ENCODE measurements at places on chromosomes 4 and X.

- DNase-seq: no peak
Observed at GRCh38 chrX:117972711-117973109, 143.9 kb downstream of the KLHL13 start.

DNA sequence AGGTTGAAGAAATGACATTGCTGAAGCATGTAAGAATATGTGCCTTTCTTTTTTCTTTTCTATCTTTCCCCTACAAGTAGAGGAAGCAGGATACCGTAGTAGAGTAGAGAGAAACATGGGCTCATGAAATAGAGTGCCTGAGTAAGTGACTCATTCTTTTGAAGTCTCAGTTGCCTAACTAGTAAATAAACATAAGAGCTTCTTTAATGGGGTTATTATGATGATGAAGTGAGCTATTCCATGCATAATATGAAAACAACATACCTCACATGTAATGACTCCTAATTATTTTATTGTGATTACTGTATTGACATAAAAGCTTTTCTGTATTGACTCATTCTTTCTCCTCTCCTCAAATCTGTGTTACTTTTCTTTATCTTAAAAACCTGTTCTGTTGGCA lies 1538.2 kb downstream of the TECRL start:
- no peak for DNase-seq

- no peak for DNase-seq
Observed at GRCh38 chrX:31021537-31021936, 50.3 kb downstream of the FTHL17 start.

- no peak for DNase-seq
Observed at GRCh38 chr4:174314770-174315169, 31.1 kb downstream of the CEP44 start.

DNA sequence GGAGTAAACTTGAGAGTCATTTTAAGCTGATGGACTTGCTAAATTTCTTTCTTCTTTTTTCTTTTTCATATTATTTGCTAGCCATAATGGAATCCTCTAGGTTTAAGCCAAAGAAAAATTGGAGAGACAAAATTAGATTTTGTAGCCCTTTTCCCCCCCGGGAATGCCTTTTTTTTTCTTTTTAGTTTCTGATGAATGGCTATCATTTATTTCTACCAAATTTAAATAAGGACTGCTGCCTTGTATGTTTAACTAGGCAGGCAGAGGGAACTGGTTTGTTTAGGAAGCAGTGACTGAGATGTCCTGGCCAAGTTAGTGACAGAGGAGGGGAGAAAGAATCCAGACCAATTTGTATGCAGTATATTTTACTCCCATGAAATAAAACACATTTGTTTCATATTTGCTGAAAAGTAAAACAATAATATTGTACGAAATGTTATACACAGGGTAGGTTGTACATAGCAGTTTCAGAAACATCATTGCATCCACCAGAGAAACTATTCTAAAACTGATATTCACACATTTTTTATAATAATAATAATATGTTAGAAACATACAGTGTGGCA lies 5.7 kb downstream of the PITX2 start:
- no peak for DNase-seq

DNA sequence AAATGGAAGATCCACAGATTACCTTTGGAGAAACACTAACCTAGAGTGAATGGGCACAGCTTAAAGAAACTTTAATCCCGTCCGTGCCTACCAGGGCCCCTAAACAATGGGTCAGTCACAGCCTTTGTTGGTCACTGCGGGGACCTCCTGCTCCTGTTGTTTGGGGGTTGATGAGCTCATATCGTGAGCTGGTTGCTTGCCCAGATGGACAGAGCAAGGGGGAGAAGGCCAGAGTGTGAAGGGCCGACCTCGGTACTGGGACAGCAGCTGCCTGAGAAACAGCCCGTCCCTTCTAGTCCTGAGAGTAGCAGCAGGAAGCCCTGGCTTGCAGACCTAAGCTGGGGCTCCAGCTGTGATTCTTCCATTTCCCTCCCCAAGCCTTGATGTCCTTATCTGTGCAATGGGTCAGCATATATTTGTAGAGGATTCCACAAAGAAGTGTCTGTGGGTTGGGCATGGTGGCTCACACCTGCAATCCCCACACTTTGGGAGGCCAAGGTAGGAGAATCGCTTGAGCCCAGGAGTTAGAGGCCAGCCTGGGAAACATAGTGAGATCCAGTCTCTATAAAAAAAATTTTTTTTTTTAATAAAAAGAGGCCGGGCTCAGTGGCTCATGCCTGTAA lies 69.6 kb upstream of the SLC34A2 start:
- DNase-seq: no peak

DNA sequence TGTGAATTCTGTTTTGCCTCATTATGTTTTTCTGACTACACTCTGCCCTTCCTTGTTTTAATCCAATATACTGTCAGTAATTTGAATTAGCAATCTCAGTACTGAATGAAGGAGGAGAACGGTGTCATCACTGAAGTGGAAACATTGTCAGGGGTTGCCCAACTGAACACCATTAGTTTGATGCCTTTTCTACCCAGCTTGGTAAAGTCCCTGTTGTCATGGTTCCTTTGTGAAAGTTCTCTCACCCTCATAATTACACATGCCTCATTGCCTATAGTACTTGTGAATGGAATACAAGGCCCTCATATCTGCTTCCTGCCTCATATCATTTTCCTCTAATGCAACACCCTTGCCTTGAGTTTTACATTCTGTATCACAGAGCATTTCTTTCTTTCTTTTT lies 76.9 kb downstream of the RRAGB start:
- no peak for DNase-seq

- no peak for DNase-seq
Observed at GRCh38 chrX:128460835-128461234, 408.6 kb upstream of the ACTRT1 start.

- no peak for DNase-seq
Observed at GRCh38 chr4:70808151-70808550, 31.5 kb downstream of the GRSF1 start.

DNA sequence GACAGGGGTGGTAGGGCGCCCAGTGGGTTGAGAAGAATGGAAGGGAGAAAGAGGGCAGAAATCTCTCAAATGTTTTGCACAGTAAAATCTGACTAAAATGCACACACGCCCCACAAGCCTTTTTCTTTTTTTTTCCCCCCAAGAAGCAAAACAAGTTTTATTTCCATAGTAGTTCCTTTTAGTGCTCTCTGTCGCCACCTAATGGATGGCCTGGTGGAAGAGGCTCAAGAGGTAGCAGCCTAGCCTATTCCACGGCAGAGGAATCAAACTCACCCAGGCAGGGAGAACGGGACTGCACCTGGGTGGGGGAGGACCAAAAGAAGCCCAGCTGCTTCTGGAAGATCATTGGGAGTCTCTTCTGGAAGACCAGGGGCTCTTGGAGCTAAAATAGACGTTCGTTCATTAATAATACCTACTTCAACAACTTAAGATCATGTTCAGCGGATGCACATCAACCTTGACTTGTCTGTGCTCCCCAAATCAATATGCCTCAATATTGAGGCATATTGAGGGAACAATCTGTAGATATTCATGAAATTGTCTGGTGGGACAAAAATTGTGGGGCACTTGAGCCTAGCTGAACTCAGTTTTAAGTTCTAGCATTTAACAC lies 31.6 kb upstream of the IRAK1 start:
- peak; percentile 45 for DNase-seq

GRCh38 chrX:44451056-44451455 lies 91.6 kb downstream of the FUNDC1 start:
- no peak for DNase-seq

- no peak for DNase-seq
Observed at GRCh38 chrX:14698790-14699189, 169.5 kb downstream of the GLRA2 start.

- no peak for DNase-seq
Observed at GRCh38 chrX:32010948-32011347, 939.1 kb upstream of the FTHL17 start.

DNA sequence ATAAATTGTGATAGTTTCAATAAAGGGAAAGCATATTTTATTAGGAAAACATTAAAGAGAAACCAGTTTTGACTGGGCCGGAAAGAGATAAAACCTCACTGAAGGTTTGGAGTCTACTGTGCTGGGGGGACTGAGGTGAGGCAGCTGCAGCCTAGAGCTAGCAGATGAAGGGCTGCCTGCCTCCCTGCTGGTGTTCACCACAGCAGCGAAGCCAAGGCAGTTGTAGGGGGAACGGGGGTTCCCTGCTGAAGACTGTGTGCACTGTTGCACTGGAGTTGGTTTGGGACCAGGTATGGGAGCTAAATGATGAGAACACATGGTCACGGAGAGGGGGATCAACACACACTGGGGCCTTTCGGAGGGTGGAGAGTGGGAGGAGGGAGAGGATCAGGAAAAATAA lies 546.5 kb upstream of the SMIM31 start:
- DNase-seq: no peak

- no peak for DNase-seq
Observed at GRCh38 chrX:146615628-146616348, 193.8 kb upstream of the CXorf51B start.

DNA sequence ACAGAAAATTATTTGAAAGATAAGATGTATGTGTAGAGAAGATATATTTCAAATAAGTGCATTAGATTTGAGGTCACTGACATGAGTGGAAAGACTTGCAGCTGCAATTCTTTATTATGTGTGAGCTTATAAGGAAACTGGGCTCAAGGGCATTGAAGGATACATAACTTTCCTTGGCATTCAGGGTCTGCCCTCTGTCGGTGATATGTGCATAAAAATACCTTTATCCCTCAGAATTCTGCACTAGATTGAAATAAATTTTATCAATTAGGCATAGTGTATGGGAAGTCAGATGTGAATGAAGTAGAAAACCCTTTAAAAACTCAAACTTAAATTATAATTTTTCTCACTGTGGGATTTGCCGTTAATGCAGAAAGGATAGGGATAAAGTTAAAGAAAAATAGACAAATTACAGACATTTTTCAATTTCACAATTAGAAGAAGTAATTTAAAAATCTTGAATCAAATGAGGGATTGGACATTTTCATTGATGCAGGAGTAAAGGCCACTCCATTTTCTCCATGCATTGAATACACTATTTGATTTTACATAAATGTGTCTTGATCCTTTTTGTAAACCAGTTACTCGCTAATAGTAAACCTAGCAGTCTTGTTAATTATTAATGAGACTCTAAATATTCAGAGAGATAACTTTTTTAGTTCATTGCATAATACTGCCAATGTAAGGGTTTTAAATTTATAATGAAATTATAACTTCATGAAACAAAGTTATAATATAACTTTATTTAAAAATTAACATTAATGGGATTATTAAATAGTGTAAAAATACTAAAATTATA lies 21.0 kb upstream of the ETNPPL start:
- peak; percentile 12 for DNase-seq

DNA sequence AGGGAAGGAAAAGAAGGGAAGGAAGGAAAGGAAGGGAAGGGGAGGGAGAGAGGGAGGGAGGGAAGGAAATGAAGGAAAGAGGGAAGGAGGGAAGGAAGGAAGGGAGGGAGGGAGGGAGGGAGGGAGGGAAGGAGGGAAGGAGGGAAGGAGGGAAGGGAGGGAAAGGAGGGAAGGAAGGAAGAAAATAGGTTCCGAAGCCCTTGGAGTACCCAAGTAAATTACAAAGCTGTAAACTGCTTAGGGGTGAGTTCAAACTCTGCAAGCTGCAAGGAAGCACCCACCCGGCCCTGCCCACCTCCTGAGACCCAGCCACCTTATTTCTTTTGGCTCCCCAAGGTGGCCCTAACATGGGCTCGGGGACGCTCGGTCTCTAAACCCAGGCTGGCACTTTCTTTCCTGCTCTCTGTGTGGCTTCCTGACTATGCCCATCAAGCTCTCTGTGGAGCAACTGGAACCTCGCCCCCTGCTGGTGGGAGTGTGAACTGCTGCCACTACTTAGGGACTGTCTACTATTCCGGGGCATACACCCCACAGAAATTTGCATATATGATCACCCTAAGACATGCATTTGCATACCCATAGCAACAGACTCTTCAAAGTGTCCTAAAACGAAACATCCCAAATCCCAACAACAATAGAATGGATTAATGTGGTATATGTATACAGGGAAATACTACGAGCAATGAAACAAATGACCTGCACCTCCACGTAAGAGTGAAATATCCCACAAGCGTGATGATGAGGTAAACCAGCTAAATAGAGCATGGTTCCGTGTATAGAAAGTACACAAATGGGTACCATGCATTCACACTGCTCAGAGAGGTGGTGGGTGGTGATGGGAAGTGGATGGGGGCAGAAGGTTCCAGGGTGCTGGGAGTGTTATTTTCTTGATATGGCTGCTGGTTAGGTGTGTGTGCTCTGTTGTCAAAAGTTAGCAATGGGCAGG lies 151.7 kb upstream of the TBL1X start:
- peak; percentile 13 for DNase-seq

- peak; percentile 49 for DNase-seq
Observed at GRCh38 chr4:37324546-37324945, 80.0 kb downstream of the NWD2 start.

DNA sequence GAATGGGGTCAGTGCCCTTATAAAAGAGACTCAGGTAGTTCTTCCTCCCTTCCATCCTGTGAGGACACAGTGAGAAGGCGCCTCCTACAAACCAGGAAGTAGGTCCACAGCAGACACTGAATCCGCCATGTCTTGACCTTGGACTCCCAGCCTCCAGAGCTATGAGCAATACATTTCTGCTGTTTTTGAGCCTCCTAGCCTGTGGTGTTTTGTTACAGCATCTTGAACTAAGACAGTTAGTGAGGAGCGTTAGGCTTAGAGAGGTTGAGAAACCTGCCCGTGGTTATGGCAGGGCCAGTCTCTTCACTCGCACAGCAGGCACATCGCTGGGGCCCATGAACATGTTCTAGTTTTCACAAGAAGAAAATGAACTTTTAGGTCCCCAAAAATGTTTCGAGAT lies 19.7 kb downstream of the SHROOM2 start:
- DNase-seq: no peak

- DNase-seq: no peak
Observed at GRCh38 chr4:13903061-13903460, 275.5 kb upstream of the BOD1L1 start.

GRCh38 chr4:40395166-40395900 lies 60.2 kb downstream of the CHRNA9 start:
- DNase-seq: no peak

GRCh38 chr4:7429601-7430078 lies 5.1 kb downstream of the PSAPL1 start:
- DNase-seq: no peak

DNA sequence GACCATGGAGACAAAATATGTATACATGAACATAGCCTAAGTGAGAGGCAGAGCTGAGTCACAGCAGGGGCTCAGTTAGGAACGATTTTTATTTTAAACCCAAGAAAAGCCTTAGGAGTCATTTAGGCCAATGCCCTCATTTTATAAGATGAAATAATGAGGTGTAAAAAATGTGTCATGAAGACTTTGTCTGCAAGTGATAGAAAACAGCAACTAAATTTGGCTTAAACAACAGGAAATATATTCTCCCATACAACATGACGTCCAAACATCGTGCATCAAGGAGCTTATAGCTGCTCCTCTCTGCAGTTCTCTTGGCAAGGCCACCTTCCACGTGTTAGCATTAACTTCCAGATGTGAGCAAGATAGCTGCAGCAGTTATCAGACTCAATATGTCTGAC lies 16.8 kb downstream of the SCFD2 start:
- no peak for DNase-seq
